Regular cardiac myocyte (primary cell): ENCODE measurements at places on chromosomes 5 and 9. TPM values are rescaled to one million over a fixed set of nuclear protein-coding genes. Genes with fewer than 3 reads are reported as not detected.

CARD9 gene
- 0.56 and 4.6 TPM in 2 replicates for total RNA-seq

AFAP1L1 gene
- total RNA-seq, result 9.6 TPM in 2 replicates

AGXT2 gene
- not detected in 2 replicates for total RNA-seq

COL15A1 gene
- total RNA-seq, result 5.9 and 122 TPM in 2 replicates

ANKRD20A1 gene
- total RNA-seq, result under 0.01 and 0.28 TPM in 2 replicates

TEK gene
- total RNA-seq, result 18.6 and 31.1 TPM in 2 replicates

FBN2 gene
- total RNA-seq, result 1.7 and 9.6 TPM in 2 replicates

KIF20A gene
- total RNA-seq, result 8.7 and 86.5 TPM in 2 replicates

IFNB1 gene
- not detected in 2 replicates for total RNA-seq
